Left lung (tissue), 14 donors: ENCODE measurements at places on chromosomes 1 and 21. TPM values are rescaled to one million over a fixed set of nuclear protein-coding genes. Genes with fewer than 3 reads are reported as not detected.

The GSTM1 gene
- total RNA-seq: 24.9 TPM

- no peak for DNase-seq
Observed at GRCh38 chr1:154413177-154413783, 8.1 kb downstream of the IL6R start.

- DNase-seq: no peak
Observed at GRCh38 chr1:28122183-28122582, 33.8 kb upstream of the EYA3 start.

GRCh38 chr1:110280126-110280525 lies 59.1 kb upstream of the RBM15 start:
- DNase-seq: no peak

The DDAH1 gene
- 121 TPM for total RNA-seq

The TOR1AIP1 gene
- 48.6 TPM for total RNA-seq

GRCh38 chr1:67741121-67741520 lies 56.1 kb downstream of the GADD45A start:
- no peak for DNase-seq

The TMEM269 gene
- 0.17 TPM for total RNA-seq

The OR6P1 gene
- total RNA-seq: not detected

- no peak for DNase-seq
Observed at GRCh38 chr1:34743775-34744174, 11.1 kb upstream of the GJB5 start.

GRCh38 chr1:119870917-119871596 lies 25.3 kb downstream of the ADAM30 start:
- DNase-seq: peak; percentile 70

The BCAR3 gene
- 18.7 TPM for total RNA-seq

DNA sequence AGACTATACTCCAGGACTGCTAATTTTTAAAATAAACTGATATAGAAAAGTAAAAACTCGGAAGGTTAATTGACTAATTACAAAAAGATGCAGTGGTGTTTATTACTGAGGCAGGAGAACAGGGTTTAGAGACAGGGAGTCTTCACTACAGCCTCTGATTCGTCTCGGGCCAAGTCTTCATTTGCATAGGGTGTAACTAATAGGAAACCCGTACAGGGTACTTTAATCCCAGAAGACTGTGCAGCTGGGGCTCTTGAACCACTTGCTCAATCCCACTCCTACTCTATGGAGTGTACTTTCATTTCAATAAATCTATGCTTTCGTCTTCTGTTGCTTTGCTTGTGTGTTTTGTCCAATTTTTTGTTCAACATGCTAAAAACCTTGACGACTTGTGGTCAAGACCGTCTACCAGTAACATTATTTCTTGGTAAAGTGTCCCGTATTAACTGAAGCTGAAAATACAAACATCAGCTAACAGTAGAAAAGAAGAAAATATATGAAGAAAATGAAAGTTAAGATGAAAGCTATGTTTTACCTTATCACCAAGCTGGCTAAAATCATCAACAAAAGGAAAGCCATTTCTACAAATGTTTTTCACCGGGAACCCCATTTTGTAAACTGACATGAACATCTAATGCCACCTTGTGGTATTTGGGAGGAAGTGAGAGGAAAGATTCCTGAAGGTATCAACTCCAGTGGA lies 8.0 kb downstream of the SDHB start:
- DNase-seq: no peak

DNA sequence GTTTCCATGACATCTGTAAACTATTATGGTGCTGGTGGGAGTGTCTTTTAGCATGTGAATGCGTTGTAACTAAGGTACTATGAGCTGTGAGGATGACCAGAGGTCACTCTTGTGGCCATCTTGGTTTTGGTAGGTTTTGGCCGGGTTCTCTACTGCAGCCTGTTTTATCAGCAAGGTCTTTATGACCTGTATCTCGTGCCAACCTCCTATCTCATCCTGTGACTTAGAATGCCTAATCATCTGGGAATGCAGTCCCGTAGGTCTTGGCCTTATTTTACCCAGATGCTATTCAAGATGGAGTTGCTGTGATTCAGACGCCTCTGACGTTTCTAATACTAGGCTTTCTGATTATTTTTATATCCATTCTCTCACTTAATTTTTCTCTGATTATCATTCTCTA lies 9.4 kb downstream of the NCAM2 start:
- no peak for DNase-seq

DNA sequence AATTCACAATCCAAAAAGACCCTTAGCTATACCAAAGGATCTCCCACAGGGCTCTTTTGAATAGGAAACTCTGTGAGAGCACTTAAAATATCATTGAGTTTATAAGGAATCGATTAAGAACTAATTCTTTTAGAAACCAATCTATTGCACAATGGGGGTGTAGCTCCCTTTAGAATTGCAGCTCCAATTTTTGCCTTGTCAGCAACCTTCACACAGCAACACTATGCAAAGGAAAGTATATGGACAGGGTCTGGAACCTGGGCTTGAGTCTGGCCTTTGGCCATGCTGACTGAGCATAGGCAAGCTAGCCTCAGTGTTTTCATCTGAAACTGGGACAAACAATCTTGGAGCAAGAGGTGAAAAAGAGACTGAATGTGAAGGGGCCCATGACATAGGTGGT lies 17.2 kb upstream of the FAM78B start:
- DNase-seq: no peak

GRCh38 chr1:94646141-94646643 lies 104.6 kb upstream of the F3 start:
- DNase-seq: no peak

The OR2W3 gene
- total RNA-seq: not detected

The RGS16 gene
- total RNA-seq: 10.1 TPM

The ANGPTL7 gene
- total RNA-seq: 1.6 TPM

DNA sequence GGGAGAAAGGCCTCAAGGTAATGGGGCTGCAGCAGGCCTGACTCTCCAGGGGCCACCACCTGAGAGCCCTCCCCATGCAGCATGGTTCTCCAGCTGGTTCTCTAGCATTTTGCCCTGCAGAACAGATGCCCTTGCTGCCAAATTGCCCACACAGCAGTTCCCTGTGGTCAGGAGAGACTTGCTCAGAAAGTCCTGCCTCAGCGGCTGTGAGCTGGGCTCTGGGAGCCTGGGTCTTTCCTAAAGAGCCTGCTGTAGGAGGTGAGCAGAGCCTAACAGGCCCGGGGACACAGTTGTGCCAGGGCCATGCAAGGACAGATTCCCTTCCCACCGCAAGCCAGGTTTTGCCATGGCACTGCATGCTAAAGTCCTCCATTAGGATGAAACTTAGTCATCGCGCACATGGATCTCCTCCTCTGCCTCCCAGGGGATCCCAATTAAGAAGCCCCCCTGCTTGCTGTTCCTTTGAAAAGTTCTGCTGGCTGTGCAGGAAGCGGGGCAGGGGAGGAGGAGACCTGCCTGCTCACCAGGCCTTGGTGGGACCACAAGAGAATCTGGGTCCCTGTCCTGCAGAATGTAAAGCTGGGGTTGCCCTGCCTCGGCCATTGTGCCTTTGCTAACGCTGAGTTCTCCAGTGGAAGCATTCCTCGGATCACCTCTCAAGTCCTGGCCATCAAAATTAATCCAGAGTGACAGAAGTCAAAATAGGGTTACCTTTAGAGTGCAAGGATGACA lies 21.4 kb downstream of the TEX35 start:
- no peak for DNase-seq

- no peak for DNase-seq
Observed at GRCh38 chr1:214518361-214518760, 33.0 kb downstream of the PTPN14 start.

GRCh38 chr21:31449921-31450535 lies 106.0 kb upstream of the TIAM1 start:
- DNase-seq: no peak

The FMO4 gene
- total RNA-seq: 4.0 TPM

The HMCN1 gene
- total RNA-seq: 24.0 TPM

DNA sequence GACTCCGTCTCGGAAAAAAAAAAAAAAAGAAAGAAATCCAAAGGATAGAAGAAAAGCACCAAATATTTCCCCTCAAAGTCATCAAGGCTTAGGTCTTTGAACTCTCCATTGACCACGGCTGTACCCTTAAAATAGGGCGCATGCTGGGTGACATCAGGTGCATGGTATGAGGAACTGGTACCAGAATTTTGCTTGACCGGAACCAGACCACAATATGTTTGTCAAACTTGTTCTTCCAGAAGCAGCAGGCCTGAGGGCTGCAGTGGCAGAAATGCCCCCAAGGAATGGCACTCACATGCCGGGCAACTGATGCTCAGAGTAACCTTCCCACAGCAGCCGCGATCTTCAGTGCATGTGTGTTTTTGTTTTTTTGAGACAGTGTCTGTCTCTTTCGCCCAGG lies 21.0 kb downstream of the RCC1 start:
- peak; percentile 44 for DNase-seq

The ASPM gene
- 6.4 TPM for total RNA-seq

GRCh38 chr1:213884942-213885341 lies 102.8 kb upstream of the PROX1 start:
- no peak for DNase-seq

GRCh38 chr1:8089535-8090228 lies 63.6 kb upstream of the ERRFI1 start:
- DNase-seq: no peak

- DNase-seq: peak; percentile 12
Observed at GRCh38 chr1:23083714-23084480, 64.6 kb downstream of the KDM1A start.

The SLC25A34 gene
- total RNA-seq: 2.6 TPM

The PLEKHN1 gene
- total RNA-seq: 5.1 TPM

DNA sequence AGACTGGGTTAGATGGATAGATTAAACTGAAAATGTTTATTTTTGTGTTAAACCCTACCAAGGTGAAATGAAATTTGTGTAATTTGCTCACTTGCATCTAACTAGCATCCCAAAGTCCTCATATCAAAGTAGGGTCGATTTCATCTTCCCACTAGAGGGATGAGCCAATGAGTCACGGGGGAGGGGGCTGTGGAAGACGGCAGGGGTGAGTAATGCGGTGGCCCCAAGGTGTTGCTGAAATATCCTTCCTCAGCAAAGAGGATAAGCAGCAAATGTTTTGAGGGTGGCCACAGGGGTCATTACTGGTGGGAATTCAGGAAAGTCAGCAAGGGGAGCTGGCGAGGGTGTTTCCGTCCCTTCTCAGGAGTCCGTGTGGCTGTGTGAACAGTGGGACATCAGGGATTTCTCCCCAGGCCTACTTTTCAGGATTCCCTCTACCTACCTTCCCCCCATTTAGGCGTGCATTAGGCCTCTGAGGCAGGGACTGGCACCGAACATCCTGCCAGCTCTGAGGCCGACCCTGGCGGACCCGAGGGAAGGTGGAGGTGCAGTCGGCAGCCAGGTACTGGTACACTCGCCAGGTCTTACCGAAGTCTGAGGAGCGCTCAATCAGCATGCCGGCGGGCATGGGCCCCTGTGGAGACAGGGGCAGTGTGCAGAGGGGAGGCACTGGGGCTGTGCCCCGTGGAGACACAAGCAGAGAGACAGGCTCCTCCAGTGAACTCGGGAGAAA lies 18.1 kb downstream of the LAMB3 start:
- no peak for DNase-seq

- DNase-seq: no peak
Observed at GRCh38 chr21:18007121-18007520, 188.0 kb upstream of the C21orf91 start.

DNA sequence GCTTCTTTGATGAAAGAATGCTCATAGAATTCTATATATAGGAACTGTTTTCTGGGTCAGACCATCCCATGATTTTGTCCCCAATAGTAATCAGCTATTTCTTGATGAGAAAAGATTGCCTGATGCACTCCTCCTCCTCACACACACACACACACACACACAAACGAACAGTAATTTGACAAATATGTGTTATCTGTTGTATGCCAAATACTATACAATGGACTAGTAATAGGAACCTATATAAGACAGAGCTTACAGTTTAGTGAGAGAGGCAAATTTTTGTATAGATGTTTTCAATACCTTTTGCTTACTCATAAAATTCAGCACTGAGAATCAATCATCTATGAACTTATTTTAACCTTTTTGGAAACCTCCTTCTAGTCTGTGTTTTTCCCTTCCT lies 76.8 kb downstream of the PLA2G4A start:
- no peak for DNase-seq

DNA sequence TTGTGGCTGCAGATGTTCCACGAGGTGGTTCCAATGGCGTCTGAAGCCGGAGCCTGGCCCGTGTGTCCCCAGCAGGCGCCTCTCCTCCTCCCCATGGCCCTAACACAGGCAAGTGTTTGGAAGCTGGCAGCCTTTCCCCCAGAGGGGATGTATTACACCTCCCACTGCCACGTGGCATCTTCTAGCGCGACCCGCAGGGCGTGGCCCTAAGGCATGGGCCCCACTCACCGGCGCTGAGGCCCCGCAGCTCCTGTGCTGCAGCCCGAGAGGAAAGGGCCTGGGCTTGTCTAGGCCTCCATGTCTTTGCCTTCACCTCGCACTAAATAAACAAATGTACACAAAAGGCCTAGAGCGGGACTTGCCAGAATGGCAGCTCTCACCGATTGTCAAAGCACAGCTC lies 37.9 kb downstream of the SLC66A1 start:
- DNase-seq: peak; percentile 60

DNA sequence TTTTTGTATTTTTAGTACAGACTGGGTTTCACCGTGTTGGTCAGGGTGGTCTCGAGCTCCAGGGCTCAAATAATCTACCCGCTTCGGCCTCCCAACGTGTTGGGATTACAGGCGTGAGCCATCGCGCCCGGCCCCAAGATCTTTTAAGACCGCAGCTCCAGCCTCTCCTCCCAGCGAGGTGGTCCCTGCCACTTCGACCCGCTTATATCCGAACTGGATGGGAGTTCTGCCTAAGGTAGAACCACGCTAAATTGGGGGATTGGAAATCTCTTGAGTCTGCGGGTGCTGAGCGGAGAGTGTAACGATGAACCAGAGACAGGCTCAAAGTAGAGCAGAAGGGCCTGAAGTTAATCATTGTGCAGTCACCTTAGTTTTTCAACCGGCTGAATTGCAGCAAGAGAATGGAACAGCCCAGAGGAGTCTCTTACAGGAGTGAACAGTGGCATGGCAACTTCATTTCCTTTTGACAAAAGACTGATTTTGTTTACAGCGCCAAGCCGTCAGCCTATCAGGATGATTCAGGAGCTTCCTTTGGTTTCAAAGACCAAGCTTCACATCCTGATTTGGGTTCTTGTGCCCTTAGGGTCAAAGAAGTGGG lies 726 bp upstream of the CYB5R1 start:
- no peak for DNase-seq

GRCh38 chr1:65986146-65986545 lies 193.5 kb downstream of the PDE4B start:
- DNase-seq: no peak

DNA sequence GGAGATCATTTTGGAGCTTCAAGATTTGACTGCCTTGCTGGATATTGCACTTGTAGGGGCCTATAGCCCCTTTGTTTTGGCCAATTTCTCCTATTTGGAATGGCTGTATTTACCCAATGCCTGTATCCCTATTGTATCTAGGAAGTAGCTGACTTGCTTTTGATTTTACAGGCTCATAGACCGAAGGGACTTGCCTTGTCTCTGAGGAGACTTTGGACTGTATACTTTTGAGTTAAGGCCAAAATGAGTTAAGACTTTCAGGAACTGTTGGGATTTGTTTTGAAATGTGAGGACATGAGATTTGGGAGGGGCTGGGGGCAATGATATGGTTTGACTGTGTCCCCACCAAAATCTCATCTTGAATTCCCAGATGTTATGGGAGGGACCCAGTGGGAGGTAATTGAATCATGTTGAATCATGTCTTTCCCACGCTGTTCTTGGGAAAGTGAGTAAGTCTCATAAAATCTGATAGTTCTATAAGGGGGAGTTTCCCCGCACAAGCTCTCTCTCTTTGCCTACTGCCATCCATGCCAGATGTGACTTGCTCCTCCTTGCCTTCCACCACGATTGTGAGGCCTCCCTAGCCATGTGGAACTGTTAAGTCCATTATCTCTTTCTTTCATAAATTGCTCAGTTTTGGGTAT lies 276.1 kb downstream of the LMX1A start:
- no peak for DNase-seq

The DENND2D gene
- total RNA-seq: 56.6 TPM

The LCE1C gene
- total RNA-seq: not detected
